ENCODE measurements at places on chromosomes 1 and 21.
A peak's percentile ranks its signal among the peaks of the same experiment; 100 is the strongest.

DNA sequence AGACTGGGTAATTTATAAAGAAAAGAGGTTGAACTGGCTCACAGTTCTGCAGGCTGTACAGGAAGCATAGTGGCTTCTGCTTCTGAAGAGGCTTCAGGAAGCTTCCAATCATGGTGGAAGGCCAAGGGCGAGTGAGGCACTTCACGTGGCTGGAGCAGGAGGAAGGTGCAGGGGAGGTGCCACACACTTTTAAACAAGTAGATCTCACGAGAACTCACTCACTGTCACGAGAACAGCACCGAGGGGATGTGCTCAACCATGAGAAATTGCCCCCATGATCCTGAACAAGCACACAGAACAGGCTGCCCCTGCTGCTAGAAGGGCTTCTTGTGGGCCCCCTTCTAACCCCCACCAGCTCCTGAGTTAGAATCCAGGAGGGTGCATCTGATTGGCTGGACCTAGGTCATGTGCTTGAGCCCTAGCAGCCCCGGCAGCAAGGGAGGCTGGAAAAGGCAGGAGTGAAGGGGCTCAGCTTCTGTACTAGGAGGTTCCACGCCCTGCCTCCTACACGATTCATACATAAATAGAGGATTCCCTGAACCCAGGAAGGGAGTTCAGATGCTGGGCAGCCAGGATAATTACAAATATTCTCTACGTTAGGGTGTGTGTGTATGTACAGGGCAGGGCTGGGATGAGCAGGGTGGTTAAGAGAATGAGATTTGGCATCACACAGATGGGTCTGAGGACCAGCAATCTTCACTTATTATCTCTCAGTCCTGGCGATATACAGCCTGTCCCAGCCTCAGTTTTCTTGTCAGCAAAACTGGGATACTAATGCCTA lies 72.8 kb upstream of the ATP5PO start:
- DNase-seq = no peak

DNA sequence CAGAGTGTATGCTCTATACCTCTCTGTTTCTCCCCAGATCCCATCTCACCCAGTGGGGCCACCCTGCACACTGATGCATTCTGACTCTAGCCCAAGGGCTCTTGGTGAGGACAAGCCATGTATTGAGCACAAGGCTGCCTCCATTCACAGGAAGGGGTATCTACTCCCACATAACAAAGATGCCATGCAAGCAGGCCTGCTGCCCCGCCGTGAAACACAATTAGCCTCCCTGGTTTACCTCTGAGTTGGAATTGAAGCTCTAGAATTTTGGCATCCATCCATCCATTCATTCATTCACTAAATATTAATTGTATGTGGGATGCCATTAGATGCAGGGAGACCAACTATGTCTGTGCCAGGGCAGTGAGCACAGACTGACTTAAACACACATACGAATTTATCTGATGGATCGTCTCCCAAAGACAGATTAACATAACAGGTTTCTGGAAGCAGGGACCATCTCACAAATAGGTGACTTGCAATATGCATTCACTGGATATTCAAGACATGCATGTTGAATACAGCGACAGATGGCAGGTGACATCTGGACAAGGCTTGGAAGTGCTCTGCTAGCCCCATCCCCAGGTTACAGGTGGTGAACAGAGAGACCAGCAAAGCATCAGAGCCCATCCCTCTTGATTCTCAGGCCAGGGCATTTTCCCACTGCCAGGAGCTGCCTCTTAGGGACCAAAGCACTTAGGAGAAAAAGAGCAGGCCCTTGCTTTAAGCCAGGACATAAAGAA lies 34.3 kb downstream of the TRABD2B start:
- DNase-seq = no peak

DNA sequence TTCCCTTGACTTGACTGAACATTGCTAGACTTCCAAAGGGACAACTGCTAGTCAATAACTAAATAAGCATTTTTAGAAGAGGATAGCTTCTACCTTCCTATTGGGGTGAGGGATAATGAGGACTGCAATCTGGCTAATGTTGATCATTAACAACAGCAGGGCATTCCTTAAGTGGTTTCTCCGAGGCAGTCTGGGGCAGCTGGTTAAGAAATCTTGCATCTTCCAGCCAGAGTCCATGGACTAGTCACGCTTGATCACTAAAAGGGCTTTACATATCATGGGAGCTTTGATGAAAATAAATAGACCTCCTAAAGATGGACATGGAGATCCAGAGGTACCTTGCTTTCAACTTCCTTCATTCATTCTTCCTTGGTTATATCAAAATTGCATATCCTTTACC lies 329.4 kb upstream of the ESRRG start:
- DNase-seq = no peak

DNA sequence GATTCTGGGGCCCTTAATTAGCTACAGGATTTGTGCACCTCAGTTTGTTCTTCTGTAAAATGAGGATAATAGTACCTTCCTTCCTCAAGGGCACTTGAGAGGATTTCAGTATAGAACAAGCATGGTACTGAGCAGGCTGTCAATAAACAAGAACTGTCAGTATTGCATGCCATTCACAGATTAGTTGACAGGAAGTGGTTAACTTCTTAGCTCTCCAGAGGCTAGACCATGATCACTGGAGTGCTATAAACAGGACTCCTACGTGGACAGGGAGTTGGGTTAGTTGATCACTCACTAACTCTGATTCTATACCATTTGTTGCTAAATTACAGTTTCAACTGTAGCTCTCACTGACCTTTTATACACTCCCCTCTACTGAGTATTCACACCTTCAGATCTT lies 126.2 kb upstream of the DAB1 start:
- DNase-seq = no peak

- DNase-seq = peak; percentile 48
Measured at GRCh38 chr1:207393610-207394009, 60.5 kb upstream of the CR2 start.

DNA sequence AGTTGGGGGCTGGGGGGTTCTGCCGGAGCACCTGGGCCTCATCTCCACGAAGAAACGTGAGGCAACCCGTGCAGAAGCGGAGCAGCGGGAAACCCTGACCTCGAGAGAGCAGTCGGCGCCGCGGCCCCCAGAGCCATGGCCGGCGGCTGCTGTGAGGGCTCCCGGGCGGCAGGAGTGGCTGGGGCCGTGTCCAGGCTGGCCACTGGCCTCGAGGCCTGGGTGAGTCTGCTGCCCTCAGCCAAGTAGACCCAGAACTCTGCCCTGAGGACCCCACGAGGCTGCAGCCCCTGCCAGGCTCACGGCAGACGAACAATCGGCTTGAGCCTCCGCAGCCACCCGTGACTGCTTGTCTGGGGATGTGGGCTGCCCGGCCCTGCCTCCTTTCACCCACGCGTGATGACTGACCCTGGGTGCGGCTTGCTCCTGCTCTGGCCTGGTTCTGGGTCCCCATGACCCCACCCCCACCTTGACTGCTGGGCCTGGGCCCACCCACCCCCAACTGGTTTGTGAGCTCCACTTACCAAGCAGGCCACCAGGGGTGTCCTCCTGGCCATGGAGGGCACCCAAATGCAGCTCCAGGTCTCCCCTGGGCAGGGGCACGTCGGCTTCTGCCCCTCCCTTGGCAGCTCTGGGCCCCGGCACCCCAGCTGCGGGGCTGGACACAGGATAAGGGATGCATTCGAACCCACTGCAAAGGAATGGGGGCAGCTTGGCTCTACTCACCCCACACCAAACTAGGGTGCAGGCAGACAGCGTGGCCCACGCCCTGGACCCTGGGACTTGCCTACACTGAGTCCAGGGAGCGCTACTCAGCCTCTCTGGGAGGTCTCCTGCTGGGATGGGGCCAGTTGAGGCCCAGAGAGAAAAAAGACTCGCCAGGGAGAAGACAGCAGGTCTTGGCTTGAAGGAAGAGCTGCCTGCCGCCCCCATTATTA lies 34.2 kb downstream of the MORN1 start:
- no peak for DNase-seq

GRCh38 chr21:28541371-28542112 lies 451.1 kb downstream of the LTN1 start:
- no peak for DNase-seq

DNA sequence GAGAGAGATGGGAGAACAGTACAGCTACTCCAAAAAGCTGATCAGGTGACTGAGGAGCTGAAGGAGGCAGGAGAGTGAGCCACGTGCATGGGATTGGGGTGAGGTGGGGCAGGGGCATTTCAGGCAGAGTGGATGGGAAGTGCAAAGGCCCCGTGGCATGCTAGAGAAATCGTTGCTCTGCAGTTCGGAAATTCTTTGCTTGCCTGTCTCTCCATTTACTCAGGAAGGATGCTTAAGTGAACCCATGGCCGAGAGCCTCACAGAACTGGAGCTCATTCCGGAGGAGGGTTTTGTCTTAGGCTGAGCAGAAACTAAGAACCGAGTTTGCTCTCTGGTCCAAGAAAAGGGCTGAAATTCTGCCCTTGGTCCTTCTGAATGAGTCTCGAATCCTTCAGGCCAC lies 139.8 kb upstream of the TMEM51 start:
- no peak for DNase-seq

- no peak for DNase-seq
Measured at GRCh38 chr1:112506306-112506705, 2.5 kb upstream of the WNT2B start.

- no peak for DNase-seq
Measured at GRCh38 chr21:26120828-26121227, 49.7 kb downstream of the APP start.

All from tongue (tissue), 3 donors.